ENCODE measurements at places on chromosomes 7 and 10.

DNA sequence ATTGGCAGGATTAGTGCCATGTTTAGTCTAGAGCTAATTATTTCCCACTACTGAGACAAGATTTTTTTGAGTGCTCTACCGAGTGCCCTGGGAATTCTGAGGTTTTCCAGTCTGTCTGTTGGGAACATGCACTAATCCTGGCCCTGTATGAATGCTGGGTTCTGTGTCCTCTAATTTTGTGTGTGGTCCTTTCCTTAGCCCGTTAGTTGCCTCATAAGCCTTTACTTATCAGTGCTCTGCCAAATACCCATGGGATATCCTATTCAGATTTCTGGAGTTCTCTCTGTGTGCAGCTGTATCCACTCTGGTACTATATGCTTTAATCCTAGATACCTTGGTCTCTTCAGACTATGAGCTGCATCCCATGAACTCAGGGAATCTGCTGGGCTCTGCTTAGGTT, 13.1 kb downstream of the CSGALNACT2 start:
- no peak for DNase-seq

DNA sequence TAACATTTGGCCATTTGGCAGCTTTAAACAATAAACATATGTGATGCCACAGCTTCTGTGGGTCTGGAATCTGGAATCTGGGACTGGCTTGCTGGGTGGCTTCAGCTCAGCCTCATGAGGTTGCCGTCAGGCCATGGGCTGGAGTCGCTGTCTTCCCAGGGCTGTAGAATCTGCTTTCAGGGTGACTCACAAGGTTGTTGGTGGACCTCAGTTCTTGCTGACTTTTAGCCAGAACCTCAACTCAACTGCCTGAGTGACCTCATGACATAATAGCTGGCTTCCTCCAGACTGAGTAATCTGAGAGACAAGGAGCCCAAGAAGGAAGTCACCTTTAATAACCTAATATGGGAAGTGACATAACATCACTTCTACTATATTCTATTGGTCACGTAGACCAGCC, 44.6 kb upstream of the TSPAN13 start:
- DNase-seq = no peak

GRCh38 chr7:106424476-106425016, 139.8 kb upstream of the NAMPT start:
- no peak for DNase-seq

- DNase-seq = no peak
Measured at GRCh38 chr7:155382802-155383171, 75.1 kb upstream of the EN2 start.

GRCh38 chr10:48503293-48503911, 101.5 kb downstream of the ARHGAP22 start:
- DNase-seq = no peak

- DNase-seq = no peak
Measured at GRCh38 chr10:14397066-14397465, 66.3 kb upstream of the FRMD4A start.

DNA sequence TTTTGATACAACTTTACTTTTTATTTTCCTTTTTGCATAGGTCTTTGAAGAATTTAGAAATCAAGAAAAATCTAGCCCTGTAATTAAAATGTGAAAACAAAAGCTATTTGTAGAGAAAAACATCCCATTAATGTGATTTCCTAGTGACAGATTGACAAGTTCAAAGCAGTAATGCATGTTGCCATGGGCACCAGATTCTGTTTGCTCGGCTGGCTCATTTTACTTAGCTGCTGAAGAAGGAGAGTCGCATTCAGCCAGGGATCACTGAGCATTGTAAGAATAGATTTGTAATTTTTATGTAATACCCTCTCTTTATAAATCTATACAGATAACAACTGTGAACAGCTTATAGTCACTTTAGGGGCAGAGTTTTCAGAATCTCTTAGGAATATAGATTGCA, 28.5 kb downstream of the DNAJB9 start:
- DNase-seq = no peak

DNA sequence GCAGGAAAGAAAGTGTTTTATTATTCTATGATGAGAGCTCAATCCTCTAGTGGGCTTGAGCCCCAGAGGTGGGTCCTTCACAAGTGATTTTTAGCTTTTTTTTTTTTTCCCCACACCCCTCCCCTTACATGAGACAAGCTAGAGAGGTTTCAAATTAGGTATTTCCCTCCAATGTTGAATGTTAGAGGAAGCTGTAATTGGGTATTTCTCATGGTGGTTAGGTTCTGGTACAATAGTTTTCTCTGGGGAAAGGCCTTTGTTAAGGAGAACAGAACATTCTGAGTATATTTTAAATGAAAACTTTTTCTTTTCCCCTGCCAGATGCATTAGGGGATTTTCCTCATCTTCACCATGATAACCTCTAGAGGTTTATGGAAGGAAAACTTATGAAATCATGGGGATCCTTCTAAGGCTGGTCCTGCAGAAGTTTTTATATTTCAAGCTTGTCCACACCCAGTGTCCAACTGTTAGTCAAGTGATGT, 1039.7 kb downstream of the NRG3 start:
- no peak for DNase-seq

- no peak for DNase-seq
Measured at GRCh38 chr7:149733924-149734790, 39.2 kb downstream of the ZNF467 start.

DNA sequence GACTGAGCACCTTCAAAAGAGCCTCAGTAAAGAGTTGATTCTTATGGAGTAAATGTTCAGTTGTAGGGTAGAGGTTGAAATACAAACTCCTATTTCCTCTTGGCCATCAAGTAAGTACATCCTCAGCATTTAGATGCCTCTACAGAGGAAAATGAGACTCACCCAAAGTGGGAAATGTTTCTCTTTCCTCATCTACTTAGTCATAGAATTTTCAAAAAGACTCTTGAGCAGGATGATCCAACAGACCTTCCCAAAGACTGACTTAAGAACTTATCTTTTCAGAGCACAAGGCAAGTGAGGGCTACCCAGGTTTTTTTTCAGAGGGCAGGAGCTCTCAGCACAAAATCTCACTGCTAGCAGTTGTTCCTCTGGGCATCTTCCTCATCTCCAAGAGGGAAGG, 449.1 kb downstream of the KCNMA1 start:
- no peak for DNase-seq

GRCh38 chr7:112538726-112539255, 58.0 kb downstream of the LSMEM1 start:
- no peak for DNase-seq

GRCh38 chr10:65396997-65397396, 1528.8 kb upstream of the LRRTM3 start:
- DNase-seq = no peak

- DNase-seq = no peak
Measured at GRCh38 chr10:122190176-122190943, 80.7 kb upstream of the BTBD16 start.

DNA sequence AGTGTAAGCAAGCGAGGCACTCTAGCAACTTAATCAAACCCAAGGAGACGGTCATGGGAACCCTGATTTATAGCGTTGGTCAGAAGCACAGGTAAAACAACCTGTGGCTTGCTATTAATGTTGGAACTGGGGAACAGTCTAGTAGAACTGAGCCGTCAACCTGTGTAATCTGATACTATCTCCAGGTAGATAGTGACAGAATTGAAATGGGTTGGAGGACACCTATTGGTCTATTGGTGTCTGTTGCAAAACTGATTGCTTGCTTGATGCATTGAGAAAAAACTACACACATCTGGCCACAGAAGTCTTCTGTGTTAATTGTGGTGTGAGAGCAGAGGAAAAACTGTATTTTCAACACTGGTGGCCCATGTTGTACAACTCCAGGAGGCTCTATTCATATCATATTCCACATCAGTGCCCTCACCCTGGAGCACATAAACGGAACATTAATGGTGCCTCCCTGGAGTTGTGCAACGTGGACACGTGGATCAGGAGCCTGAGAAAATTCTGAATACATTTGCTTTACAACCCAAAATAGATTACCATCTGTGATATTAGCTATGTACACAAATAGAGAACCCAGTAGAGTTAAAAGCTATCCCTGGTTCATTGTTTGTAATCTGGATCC, 112.2 kb downstream of the MYO3A start:
- DNase-seq = no peak

DNA sequence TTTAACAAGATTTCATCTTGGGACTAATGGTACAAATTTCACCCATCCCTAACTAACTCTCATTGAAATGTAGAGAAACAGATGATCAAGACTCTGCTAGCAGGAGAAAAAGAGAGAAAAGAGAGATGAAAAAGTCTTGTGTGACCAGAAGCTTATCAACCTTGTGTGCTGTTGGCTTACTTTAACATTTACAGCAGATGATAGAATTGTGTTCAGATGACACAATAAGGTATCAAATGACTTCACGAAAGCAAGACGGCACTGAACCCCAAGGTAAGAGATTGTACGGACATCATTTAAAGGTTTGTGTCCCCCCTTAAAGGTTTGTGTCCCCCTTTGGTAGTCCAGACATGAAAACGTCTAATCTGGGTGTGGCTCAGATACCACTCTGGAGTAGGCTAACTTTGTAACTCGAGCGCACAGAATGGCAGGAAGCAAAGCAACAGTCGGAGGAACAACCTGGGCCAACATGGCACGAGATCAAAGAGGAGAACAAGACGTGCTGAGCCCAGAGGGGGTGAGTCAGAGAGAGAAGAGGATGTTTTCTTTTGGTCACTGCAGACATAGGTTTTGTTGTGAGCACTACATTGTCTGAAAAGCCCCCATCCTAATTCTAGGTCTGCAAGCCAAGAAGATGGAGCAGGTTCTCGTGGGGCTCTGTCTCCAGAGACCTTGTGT, 10.4 kb upstream of the LMBR1 start:
- DNase-seq = no peak

- no peak for DNase-seq
Measured at GRCh38 chr10:118804262-118804773, 49.5 kb upstream of the CACUL1 start.

DNA sequence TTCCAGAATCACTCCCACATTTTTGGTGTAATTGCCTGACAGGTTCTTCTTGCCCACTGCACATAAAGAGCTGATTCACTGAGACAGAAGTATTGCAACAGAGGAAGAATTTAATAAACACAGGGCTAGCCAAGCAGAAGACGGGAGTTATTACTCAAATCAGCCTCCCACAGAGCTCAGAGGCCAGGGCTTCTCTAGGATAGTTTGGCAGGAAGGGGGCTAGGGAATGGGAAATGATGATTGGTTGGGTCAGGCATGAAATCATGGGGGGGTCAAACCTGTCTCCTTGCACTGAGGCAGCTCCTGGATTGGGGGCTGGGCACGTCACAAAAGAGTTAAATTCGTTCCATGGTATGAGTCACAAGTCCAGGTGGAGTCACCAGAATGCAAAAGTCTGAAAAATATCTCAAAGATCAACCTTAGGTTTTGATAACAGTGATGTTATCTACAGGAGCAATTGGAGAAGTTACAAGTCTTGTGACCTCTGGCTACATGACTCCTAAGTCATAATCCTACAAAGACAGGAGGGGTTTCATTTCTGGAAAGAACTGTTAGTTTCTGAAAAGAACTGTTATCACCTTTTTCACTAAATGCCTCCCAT, 30.2 kb upstream of the ERCC6 start:
- DNase-seq = no peak

DNA sequence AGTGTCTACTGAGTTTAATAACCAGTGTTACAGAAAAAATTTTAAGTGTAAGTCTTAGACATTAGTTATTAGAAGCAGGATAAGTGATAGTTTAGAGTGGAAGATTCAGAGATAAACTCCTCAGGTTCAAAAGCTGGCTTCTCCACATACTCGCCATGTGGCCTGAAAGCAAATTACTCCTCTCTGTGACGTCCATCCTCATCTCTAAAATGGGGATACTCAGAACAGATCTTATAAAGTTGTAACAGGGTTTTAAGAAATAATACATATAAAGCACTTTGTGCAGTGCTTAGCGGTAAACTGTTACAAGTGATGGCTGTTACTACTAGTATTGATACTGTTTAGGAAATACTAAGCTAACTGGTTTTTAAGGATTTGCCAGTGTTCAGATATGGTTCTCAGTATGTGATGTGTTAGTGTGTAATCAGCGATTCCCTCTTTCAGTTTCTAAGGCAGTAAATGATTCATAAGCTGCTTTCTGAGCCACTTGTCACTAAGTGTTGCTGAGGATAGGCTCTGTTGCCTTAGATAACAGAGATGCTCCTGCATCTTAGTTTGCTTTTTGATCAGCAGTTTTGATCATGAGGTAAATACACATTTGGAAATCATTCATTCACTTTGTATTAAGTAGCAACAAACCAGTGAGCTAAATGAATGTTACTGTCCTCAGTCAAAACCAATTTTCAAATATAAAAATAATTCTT, 58.7 kb downstream of the CYP51A1 start:
- DNase-seq = no peak

GRCh38 chr10:72263613-72264241, 10.0 kb upstream of the DDIT4 start:
- DNase-seq = no peak

- DNase-seq = no peak
Measured at GRCh38 chr7:30888747-30889146, 22.9 kb upstream of the AQP1 start.

DNA sequence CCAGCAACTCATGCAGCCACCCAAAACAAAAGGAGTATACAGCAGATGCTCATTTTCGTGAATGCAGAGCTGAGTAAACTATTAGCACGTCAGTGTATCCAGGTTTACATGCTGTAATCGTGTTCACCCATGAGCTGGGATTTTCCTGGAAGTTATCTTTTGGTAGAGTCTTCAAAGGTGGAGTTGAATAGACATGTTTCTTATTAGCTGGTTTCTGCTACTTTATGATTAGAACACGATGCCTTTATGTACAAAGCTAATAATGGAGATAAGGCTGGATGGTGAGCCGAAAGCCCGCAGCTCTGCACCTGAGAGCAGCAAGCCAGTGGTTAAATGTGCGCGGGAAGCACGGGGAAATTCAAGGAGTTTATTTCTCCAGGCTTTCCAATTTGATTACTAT, 123.8 kb downstream of the ADARB2 start:
- DNase-seq = no peak

- no peak for DNase-seq
Measured at GRCh38 chr7:91993976-91994375, 53.3 kb downstream of the AKAP9 start.

GRCh38 chr10:68537796-68538195, 10.5 kb upstream of the SLC25A16 start:
- DNase-seq = no peak

- no peak for DNase-seq
Measured at GRCh38 chr7:44547536-44548231, 6.6 kb upstream of the NPC1L1 start.

GRCh38 chr10:123402656-123403055, 248.5 kb downstream of the BUB3 start:
- DNase-seq = no peak

DNA sequence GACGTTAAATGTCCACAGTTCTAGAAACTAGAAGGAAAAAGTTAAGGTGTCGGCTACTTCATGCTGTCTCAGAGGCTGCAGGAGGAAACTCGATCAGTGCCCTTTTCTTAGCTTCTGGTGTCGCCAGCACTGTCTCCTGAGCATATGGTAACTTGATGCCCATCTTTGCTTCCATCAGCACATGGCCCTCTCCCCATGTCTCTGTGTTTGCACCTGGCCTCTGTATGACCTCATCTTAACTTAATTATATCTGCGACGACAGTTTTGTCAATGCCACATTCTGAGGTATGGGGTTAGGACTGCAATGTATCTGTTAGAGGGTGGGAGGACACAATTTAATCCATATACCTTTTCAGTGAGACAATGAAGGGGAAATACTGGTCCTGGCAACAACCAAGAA, 449.9 kb downstream of the POM121L12 start:
- no peak for DNase-seq

GRCh38 chr7:149750122-149750845, 23.1 kb downstream of the ZNF467 start:
- DNase-seq = no peak

GRCh38 chr10:84511709-84512285, 183.4 kb downstream of the CCSER2 start:
- DNase-seq = no peak

GRCh38 chr7:132239422-132239994, 336.8 kb downstream of the PLXNA4 start:
- DNase-seq = no peak

All from activated CD4-positive, alpha-beta T cell treated with anti-CD3 and anti-CD28 coated beads, Interleukin-2, amount 50 U/mL, for 24 hours (primary cell).